ENCODE measurements at places on chromosomes 3 and 15.

DNA sequence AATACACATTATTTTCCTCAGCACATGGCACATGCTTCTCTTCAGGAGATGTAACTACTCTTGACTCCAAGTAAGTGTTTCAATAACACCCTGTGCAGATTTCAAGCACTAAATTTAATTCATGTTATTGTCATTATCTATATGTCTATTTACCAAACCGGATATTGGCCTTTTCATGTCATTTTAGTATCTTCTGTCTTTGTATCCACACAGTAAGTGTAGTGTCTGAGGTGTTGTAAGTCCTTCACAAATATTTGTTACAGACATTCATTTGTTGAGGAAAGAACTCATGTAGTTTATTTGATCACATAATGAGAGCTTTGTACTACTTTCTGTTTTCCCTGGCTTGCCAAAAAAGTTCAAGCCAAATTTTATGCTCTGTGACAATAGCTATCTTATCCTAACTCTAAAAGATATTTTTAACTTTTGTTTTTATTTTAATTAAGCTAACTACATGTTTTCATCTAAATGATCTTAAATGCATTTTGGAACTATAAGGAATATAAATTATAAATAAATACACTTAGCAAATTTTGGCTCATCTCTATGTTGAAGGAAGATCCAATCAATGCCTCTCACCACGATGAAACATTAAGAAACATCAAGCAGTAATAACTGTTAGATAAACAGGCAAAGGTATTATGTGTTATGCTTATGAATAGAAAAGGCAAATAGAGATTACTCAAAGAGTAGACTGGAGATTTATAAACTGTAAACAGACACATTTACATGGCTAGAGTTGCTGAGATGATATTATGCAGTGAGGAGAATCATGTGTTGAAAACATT is 48.3 kb downstream of the SPTSSB start:
- no peak for DNase-seq

- no peak for DNase-seq
These were observed 23.2 kb downstream of the FBLN2 start for GRCh38 chr3:13571831-13572750.

DNA sequence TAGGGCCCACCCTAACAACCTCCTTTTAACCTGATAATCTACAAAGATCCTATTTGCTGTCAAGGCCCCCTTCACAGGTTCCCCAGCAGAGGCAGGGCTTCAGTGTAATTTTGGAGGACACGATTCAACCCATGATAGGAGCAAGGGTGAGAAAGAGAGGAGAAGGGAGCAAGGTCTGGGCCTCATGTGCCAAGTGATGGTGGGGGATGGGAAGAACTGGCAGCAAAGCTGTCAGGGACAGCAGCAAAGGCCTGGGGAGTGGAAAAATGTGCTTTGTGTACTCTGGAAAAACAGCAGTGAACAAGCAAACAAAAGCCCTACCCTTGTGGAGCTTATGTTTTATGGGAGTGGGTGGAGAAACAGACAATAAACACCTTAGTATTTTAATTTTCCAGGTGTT is 2.7 kb upstream of the GALNT15 start:
- no peak for DNase-seq

- no peak for DNase-seq
These were observed 8.1 kb downstream of the FBXO40 start for GRCh38 chr3:121601212-121601812.

GRCh38 chr3:138119423-138119766 is 4.0 kb upstream of the DZIP1L start:
- DNase-seq: no peak

DNA sequence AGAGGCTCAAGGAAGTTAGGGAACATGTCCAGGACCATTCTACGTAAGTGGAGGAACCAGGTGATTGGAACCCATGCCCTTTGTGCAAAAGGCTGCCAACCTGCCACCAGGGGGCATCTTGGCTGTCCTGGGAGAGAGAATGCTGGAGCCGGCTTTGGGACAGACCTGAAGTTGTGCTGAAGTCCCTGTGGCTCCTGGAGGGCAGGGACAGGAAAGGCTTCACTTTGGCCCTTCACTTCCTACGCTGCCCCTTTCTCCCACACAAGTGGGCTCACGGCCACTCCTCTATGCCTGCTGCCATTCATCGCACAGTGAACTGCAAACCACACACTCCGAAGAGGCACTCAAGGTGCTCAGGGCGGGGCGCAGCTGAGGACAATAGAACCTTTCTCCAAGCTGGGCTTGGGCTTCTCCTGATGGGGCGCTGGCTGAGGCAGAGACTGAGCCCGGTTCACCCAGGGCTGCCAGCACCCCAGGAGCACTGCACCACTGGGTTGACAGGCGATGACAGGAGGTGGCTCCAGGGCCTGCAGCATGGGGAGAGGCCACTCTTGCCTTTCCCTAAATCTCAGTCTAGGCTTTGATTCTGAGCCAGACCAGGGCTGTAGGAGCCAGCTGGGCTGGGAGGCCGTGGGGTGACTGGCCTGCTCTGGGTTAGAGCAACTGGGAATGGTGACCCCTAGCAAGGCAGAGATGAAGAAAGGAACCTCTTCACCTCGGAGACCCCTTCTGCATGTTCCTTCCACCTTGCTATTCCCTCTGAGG is 8.4 kb downstream of the SHF start:
- DNase-seq: peak; percentile 21

DNA sequence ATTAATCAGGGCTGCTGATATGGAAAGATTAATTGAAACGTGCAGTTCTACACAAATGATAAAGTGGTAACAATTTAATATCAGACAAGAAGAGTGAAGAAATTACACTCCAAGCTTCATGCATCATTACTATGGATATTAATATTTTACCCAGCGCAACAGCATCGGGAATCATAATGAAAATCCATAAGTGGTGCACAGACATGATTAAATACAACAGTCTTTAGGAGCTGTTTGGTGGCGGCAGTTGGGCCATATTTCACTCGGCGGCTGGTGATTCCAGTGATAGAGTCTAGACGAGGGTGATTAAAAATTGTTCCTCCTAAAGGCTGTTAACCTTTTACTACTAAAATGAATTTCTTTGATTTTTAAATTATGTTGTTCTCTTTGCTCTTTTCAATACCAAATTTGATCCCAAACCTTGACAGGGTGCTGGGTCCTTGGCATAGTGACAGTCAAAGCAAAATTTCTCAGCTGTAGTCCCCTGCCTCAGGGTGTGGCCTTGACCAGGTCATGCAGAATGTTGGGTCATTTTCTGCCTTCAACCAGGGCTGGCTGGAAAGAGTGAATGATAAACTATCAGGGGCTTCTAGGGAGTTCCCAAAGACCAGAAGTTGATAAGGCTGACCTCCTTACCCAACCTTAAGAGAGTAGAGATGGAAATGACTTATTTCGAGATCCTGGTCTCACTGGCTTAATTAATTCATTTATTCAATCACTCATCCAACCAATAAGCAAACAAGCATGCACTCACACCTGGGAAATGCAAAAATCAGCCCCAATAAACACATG is 392.0 kb downstream of the IL20RB start:
- no peak for DNase-seq

- no peak for DNase-seq
These were observed 166.7 kb downstream of the FOXP1 start for GRCh38 chr3:71416876-71417275.

DNA sequence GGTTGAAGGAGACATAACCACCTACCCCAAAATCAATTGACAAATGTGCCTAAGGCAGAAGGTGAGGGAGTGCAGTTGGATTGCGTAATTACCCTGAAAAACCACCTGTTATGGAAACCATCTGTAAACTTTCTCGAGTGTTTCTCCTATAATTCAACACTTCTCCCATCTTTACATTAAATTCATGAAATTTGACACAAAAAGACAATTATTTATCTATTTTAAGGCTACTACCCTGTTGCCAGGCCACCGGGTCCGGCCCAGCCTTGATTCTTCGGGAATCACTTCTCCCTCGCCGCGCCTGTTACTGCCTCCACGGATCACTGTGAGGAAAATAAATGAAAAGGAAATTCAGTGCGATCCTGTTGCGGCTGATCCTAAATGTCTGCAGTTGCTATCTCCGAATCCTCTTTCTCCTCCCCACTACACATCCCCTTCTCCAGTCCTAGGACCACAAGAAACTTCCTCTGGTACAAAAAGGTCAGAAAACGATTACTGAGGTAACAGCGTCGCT is 646 bp downstream of the IQCB1 start:
- DNase-seq: no peak

GRCh38 chr15:66219339-66219738 is 34.2 kb downstream of the MEGF11 start:
- DNase-seq: no peak

GRCh38 chr3:144182501-144182900 is 210.9 kb downstream of the DIPK2A start:
- DNase-seq: no peak

GRCh38 chr15:78873793-78874765 is 1.4 kb downstream of the MORF4L1 start:
- no peak for DNase-seq

DNA sequence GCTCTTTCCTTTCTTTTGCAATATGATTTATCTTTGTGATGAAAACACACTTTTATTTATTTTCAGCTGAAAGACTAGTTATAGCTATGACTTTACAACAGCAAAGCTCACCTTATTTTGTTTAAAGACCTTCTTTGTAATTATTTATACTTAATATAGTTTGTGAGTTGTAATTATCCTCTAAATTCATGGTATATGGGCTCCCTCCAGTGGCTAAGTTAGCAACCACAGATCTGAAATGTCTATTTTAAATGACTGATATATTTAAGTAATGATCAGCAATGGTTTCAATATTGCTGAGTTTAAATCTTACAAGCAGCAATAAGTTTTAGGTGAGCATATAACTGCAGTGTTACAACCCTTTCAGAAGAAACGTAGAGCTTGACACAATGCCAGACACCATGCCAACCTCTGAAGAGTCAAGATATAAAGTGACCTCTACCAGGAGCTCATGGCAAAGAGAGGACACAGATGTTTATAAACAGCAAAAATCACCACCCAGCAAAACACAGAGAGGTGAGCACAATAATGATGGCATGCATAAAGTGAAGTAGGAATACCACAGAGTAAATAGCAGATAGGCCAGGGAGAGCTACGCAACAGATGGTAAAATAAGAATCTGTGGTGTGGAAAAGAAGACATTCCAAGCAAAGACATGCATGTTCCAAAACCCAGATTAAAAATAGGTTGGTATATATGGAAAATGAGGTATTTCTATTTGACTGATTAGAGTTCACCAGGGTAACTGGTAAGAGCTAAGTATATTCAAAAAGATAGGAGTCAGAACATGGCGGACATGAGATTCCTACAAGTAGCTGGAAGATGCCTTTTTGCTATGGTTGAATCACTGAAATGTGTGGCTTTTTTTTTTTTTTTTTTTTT is 143.7 kb upstream of the ZNF385D start:
- no peak for DNase-seq

GRCh38 chr3:140466535-140466934 is 211.3 kb upstream of the TRIM42 start:
- no peak for DNase-seq

DNA sequence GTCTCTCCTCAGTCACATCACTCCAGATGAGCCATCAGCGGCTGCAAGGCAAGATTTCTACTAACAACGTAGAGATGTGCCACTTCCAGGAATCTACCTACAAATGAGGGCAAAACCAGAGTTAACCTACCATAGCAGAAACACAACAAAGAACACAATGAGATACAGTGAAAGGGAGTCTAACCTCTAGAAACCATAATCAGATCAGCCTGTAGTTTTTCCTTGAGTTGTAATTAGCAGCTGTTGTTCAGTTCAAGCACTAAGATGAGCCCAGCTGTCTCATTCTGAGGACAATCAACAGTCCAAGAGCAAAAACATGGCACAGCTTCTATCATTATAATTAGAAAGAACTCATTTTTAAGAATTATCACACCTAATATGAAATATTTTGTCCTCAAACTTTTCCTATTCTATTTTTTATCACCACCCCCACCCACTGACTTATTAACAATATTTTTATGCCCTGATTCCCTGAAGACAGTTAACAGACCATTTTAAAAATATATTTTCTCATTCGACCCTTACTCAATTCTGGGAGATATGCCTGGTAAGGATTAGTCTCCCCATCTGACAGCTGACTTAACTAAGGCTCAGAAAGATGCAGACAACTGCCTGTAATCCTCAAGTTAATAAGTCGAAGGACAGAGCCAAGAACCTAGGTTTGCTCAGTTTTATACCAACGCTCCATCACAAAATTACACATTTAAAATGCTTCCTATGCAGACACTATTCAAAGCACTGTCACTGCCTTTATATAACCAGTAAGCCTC is 50.1 kb downstream of the MAGI1 start:
- DNase-seq: no peak

GRCh38 chr3:195197765-195198425 is 73.1 kb downstream of the XXYLT1 start:
- no peak for DNase-seq

GRCh38 chr15:66700802-66701421 is 1.1 kb upstream of the SMAD6 start:
- DNase-seq: peak; percentile 61

DNA sequence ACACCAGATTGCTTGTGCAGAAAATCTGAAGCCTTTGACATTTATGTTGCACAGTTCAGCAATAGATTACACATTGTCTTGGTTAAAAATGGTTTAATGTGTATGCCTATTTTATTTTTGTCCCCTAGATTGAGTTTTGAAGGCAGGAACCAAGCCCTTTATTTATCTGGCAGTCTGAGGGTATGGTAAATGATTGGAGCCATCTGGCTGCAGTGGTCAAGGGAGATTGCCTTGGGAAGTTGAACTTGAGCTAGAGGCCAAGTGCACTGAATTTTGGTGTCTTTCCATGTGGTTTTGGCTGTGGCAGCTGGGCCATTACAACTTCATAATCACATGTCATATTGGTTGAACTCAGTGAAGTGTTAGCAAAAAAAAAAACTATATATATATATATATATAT is 248.7 kb upstream of the C2CD4B start:
- DNase-seq: no peak

DNA sequence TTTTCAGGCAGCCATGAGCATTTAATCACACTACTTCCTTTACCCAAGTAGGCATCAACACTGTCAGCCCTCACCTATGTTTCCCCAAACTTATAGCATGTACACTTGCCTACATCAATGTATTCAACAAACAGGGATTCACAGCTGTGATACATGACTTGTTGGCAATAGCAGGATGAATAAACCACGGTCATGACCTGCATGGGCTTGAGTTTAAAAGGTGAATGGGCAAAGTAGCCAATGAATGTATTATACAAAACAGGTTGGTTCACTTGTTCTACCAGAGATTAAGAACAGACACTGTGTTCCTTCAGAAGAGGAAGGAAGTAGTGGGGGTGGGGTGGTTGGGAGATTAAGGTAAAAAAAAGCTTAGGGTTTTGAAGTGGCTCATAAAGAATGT is 861.9 kb upstream of the SEMA6D start:
- DNase-seq: no peak

- DNase-seq: no peak
These were observed 89.0 kb downstream of the PPCDC start for GRCh38 chr15:75112278-75112847.

DNA sequence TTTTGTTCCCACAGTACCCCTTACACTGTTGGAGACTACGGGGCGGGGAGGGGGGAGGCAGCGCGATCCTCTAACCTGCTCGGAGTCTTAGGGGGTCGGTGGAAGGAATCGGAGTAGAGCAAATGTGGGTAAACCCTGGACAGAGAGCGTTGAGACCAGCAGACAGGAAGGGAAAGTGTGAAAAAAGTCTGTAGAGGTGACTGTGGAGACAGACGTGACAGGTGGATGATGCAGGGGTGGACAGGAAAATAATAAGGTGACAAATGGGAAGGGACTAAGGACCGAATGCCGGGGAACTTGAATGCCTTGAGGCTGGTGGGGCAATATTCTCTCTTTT is 424 bp downstream of the EAF2 start:
- DNase-seq: no peak

- no peak for DNase-seq
These were observed 19.9 kb downstream of the SHOX2 start for GRCh38 chr3:158086361-158086760.
